ENCODE measurements at places on chromosomes 16 and 17.

DNA sequence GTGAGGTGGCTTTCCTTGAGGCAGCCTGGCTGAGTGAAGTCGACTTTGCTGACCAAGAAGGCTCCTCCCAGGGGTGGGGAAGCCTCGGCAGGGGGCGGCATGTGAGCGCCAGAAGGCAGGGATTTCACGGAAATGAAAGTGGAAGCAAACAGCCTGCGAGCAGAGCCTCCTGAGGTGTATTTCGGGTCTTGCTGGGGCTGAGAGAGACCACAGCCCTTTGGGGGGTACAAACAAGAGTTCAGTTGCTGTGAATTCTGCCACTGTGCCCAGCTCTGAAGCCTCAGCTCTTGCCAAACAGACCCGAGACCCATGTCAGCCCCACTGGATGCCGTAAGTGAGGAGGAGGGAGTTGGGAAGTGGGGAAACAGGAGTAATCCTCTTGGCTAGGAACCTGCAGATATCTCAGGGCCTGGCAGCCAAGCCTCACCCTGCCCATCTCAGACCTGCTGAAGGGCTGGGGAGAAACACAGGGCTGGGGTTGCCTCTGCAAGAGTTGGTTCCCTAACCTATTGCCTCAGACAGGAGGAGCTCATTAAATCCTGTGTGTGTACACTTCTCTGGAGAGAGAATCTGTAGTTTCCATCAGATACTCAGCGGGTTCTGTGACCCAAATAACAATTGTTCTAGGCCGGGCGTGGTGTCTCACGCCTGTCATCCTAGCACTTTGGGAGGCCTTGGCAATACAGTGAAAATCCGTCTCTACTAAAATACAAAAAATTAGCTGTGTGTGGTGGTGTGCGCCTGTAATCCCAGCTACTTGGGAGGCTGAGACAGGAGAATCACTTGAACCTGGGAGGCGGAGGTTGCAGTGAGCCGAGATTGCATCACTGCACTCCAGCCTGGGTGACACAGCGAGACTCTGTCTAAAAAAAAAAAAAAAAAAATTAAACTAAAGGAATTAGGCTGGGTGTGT lies at the start of gene IFI35:
IFI35 (plus strand) TSS at position 146 of the 913 bp plus-strand sequence; CDS start at position 310, 164 bp downstream.
- DNase-seq, result peak; percentile 76

DNA sequence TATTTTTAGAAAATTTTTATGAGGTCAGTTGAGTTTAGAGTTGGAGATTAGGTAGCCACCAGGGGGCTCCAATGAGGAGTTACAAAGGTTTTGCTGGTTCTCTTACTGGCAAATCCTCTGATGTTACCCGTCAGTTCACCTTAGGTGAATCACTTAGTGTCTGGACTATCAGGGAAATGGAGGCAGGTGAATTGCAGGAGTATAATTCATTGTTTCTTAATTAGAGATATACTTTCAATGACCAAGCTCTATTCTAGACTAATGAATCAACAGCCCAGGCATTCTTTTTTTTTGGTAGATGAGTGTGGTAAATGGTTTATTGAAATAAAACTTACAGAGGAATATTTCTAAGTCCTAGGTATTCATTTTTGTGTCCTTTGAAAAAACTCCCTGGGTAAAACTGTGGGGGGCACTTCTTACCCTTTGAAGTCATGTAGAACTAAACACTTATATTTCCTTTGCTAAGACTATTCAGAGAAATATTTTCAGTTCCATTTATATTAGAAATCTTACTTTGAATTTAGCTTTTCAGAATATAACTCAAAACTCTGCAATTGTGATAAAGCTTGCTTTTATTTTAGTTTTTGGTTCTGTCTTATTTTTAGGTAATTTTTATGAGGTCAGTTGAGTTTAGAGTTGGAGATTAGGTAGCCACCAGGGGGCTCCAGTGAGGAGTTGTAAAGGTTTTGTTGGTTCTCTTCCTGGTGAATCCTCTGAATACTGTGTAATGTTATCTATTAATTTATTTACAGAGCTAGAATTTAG lies 17.7 kb downstream of the PSMD11 start:
- DNase-seq, result peak; percentile 30

DNA sequence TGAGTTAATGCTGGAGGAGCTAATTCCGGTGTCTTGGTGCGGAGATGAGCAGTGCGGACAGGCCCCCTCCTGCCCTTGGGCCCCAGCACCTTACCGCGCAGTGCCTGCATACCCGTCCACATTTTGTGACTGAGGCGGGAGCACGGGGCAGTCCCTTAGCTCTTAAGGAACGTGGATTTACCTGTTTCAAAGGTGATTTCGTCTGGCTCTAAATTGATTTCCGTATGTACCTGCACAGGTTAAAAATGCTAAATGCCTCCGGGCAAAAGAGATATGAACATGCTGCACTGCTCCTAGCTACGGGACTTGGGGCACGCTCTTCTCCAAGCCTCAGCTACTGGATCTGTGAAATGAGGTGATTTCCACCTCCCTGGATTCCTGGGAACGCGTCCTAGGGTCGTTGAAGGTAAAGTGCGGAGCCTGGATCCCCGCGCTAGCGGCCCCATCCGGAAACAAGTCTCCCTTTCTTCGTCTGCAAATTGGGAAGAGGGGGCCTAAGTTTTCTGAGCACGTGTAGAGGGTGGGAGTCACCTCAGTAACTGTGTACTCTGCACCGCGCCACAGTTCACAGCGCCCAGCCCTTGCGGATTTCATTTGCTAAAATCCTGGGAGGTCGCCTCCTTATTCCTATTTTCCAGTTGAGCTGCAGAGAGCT lies 669 bp upstream of the CRISPLD2 start:
- no peak for DNase-seq

- no peak for DNase-seq
These were observed 56.9 kb downstream of the MSI2 start for GRCh38 chr17:57313097-57313835.

DNA sequence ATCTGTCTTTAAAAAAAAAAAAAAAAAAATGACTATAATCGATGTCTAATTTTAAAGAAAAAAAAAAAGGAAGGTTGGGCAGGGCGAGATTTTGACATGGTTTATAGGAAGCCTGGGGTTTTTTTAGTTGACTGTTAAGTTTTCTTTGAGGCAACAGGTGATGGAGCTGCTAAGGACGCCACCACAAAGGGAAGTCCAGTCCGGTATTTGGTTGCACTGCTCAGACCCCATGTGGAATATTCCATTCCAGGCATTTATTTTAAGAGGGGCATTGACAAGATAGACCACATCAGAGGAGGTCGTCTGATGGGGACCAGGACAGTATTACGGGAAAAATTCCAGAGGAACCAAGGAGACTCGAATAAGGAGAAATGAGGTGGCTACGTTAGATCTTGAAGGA lies 168.4 kb downstream of the CCDC182 start:
- DNase-seq, result no peak

- no peak for DNase-seq
These were observed 19.0 kb upstream of the MON1B start for GRCh38 chr16:77171745-77172635.

DNA sequence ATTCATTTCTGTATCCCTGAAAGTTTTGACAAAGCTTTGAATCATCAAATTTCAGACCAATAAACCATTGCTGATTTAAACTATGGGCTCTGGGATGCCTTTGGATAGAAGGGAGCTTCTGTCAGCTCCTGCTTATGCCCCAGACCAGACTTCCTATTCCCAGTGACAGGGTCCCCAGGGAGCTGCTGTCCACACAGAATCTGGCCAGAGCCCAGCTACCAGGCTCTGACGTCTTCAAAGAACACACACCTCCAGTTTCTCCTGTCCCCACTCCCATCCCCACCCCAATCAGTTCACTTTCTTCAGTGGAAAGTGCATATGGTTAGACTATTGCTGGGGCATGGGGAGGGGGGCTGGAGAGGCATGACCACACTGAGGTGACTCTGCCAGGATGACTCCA lies 51.6 kb upstream of the SREBF1 start:
- DNase-seq, result no peak

DNA sequence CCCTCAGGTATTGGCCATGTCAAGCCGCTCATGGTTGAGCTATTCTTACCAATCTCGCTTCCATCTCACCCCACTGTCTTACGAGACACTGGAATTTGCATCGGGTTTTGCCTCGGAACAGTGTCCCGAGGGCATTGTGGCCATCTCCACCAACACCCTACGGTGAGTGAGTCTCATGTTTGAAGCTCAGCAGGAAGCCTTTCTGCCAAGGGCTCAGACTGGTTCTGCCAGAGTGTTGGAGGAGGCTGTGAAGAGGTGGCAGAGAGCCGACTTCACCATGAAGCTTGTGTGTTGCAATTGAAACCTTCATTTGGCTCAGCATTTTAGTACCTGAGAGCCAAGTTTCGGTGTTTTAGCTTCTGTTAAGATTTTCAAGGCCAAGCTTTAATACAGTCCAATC lies 38.0 kb downstream of the SF3B3 start:
- DNase-seq, result no peak

GRCh38 chr16:15913046-15913698 lies 24.8 kb upstream of the CEP20 start:
- DNase-seq, result no peak

DNA sequence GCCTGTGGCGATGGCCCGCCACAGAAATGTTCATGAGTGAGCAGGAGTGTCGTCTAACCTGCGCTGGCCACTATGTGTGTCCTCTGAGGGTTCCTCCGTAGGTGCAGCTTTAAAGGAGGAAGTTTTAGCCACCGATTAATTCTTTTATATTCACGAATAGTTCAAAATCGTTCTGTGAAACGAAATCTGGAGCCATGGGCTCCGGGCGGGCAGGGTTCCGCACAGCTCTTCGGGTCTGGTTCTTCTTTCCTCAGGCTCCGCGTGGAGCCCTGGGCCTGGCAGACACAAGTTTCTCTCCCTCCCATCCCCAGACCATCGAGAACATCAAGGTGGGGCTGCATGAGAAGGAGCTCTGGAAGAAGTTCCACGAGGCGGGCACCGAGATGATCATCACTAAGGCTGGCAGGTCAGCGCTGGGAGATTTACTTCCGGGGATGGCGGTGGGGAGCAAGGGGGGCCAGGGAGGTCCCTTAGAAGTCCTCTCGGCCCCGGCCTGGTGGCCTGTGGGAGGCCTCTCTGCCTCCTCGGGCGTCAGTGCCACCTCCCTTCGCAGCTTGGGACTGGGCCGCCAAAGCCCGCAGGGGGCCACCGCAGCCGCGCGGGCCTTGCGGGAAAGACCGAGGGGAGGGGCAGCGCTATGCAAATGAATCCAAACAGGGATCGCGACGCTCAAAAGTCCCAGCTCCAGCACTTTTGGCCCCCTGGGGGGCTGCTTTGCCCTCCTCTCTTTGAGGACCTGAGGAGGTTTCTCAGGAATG lies 5.2 kb downstream of the TBX4 start:
- DNase-seq, result no peak

DNA sequence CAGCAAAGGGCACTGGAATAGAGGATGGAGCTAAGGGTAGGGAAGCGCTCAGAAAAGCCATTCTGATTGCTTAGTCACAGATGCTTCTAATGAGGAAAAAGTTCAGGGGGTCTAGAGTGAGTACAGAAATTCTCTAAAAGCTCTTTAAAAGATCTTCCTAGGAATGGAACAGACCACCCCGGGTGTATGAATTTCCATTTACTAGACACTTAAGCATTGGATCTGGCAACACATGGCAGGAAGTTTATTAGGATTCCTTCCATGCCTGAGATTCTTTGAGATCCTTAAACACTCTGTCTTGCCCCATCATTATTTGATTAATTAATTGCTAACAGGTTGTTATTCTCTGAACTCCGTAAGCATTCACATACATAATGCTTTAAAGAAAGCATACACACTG lies 8.5 kb downstream of the KRTAP9-7 start:
- no peak for DNase-seq

DNA sequence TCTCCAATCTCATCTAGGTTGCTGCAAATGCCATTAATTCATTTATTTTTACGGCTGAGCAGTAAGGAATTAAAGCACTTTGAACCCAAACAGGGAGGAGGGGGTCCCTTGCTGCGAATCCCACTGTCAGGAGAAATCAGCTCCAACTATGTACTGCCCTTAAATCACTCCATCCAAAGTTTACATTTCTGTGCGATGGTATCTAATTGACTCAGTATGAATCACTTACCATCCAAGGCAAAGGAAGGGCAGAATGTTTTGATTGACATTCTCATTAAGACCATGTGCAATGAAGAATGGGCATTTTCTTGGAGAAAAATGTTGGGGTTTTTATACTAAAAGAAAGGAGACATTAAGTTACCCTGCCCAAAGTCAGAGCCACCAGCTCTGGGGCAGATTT lies 47.7 kb upstream of the XYLT1 start:
- DNase-seq, result no peak

- DNase-seq, result no peak
These were observed 62.7 kb downstream of the GAS7 start for GRCh38 chr17:10135539-10136257.

GRCh38 chr16:22189473-22190080 lies 16.5 kb upstream of the EEF2K start:
- peak; percentile 15 for DNase-seq

GRCh38 chr16:64910356-64910755 lies 211.5 kb downstream of the CDH11 start:
- no peak for DNase-seq

DNA sequence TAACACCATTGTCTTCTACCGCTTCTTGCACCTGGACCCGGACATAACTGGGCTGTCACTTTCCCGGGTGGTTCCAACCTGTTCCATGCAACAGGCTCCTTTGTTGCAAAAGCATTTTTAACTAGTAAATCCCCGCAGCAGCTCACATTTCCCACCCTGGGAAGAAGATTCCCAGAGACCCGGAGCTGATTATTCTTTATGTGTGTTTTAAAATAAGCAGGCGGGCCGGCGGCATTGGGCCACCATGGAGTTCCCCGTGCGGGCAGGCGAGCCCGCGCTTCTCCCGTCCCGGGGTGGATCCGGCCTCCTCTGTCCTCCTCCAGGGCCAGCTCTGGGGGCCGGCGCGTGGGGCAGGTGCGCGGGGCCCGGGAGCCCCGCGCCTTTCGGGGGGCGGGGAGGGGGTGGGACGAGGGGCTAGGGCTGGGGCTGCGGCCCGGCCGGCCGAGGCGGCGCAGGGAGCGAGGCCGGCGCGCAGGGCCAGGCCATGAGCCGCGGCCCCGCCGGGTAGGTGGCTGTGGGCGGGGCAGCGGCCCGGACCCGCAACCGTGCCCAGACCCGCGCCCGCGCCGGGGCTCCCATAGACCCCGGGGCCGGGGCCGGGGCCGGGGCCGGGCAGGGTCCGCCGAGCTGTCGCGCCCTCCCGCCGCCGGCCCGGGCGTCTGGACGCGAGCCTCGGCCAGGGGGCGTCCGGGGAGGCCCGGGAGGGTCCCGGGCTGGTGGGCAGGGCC lies 1.7 kb downstream of the CRAMP1 start:
- no peak for DNase-seq

- no peak for DNase-seq
These were observed 12.7 kb upstream of the CRHR1 start for GRCh38 chr17:45771271-45771959.

GRCh38 chr16:19694989-19695388 lies 23.0 kb downstream of the KNOP1 start:
- no peak for DNase-seq

- no peak for DNase-seq
These were observed 486.4 kb downstream of the NPIPA7 start for GRCh38 chr16:16865374-16865773.

- no peak for DNase-seq
These were observed 3.0 kb downstream of the OTOA start for GRCh38 chr16:21666772-21667171.

DNA sequence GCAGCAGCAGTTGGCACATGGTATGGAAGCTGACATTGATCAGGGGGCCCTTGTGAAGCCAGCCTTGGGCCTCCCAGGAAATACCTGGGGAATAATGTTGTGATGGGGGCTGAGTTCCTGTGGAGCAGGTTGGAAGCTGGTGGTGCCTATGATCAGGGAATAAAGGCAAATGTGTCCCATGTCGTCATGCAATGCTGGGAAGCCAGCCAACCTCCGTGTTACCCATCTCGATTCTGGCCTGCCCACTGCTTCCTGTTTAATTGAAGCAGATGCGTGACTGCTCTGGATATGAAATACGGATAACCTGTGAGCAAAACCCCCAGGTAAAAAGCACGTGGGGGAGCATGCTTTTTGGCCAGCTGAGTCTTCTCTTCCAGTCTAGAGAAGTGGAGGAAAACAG lies 580.4 kb upstream of the HSBP1 start:
- DNase-seq, result no peak
